Natural killer cell (primary cell): ENCODE measurements at places on chromosomes 1 and 21. TPM values are rescaled to one million over a fixed set of nuclear protein-coding genes. Genes with fewer than 3 reads are reported as not detected.

DNA sequence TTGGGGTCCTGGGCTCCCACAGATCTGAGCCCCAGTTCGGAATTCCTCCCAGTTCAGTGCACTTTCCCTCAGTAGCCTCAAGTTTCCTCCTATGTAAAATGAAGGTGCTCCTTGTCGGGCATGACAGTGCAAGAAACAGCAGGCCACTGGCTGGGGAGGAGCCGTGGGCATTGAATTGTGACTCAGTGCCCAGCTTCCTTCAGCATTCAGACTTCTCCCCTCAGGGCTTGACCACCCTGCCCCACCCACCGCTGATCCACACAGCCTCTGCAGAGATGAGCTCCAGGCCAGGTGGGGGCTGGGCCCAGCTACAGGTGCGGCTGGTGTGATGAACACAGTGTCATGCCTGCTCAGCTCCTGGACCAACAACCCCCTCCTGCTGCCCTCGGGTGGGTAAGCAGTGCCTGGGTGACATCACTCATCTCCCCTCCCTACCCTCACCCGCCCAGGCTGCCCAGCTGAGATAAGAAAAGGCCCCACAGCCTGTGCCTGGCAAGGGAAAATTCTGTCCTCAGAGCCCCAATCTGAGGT is 4.9 kb downstream of the MOB3C start:
- peaks cover 26% of the 10 kb centered on the region for H3K36me3 ChIP-seq
- no peaks in the 10 kb centered on the region for H3K27me3 ChIP-seq
- peaks cover 48% of the 10 kb centered on the region for H3K4me1 ChIP-seq
- H3K27ac ChIP-seq: no peak overlapping the region
- H3K4me3 ChIP-seq: no peak overlapping the region

The SLAMF9 gene
- not detected for total RNA-seq

- no peaks in the 10 kb centered on the region for H3K27me3 ChIP-seq
- no peak overlapping the region for H3K27ac ChIP-seq
- DNase-seq: no peak
- H3K4me1 ChIP-seq: no peaks in the 10 kb centered on the region
Observed at GRCh38 chr1:20281801-20282200, 8.9 kb upstream of the VWA5B1 start.

The SELP gene
- 2.5 TPM for total RNA-seq

- H3K4me1 ChIP-seq: peaks cover 21% of the 10 kb centered on the region
- H3K4me3 ChIP-seq: no peak overlapping the region
- no peaks in the 10 kb centered on the region for H3K36me3 ChIP-seq
- DNase-seq: no peak
Observed at GRCh38 chr21:45296638-45297037, 8.9 kb upstream of the POFUT2 start.

The OR2G6 gene
- not detected for total RNA-seq

The PLD5 gene
- not detected for total RNA-seq

DNA sequence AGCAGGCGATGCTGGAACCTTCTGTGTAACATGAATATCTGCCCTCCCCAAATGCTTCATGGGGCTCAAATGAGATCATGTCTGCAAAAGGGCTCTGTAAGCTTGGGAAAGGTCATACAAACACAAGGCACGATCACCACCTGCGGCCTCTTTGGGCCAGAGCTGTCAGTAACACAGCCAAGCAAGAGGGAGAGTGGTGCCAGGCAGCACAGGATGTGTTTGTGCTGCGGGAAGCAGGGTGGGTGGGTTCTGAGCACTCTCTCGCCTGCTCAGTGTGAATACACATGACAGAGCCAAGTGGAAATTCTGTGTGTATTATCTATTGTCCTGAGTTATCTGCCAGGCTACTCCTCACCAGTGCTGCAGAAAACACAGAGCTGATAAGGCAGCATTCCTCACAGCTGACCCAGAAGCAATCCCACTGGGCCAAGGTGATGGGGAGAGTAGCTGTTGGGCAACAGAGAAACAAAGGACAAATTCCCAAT is 101.2 kb downstream of the LAMC2 start:
- H3K27me3 ChIP-seq: no peaks in the 10 kb centered on the region
- H3K27ac ChIP-seq: no peak overlapping the region
- H3K4me3 ChIP-seq: no peak overlapping the region

The LCE3D gene
- not detected for total RNA-seq

DNA sequence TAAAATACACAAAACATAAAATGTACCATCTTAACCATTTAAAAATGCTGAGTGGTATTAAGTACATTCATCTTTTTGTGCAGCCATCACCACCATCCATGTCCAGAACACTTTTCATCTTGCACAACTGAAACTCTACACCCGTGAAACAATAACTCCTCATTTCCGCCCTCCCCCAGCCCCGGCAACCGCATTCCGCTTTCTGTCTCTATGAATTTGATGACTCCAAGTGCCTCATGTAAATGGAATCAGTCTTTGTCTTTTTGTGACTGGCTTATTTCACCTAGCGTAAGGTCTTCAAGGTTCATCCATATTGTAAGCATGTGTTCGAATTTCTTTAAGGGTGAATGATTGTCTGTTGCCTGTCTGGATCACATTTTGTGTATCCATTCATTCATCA is 37.2 kb downstream of the SCCPDH start:
- no peaks in the 10 kb centered on the region for H3K4me1 ChIP-seq
- H3K27me3 ChIP-seq: no peaks in the 10 kb centered on the region
- no peak overlapping the region for H3K4me3 ChIP-seq
- no peak overlapping the region for H3K27ac ChIP-seq
- peaks cover 12% of the 10 kb centered on the region for H3K36me3 ChIP-seq

GRCh38 chr1:201262963-201263608 is 20.2 kb upstream of the PKP1 start:
- H3K27me3 ChIP-seq: no peaks in the 10 kb centered on the region
- DNase-seq: no peak
- H3K4me3 ChIP-seq: no peak overlapping the region
- H3K36me3 ChIP-seq: no peaks in the 10 kb centered on the region
- H3K27ac ChIP-seq: no peak overlapping the region
- H3K4me1 ChIP-seq: no peaks in the 10 kb centered on the region

DNA sequence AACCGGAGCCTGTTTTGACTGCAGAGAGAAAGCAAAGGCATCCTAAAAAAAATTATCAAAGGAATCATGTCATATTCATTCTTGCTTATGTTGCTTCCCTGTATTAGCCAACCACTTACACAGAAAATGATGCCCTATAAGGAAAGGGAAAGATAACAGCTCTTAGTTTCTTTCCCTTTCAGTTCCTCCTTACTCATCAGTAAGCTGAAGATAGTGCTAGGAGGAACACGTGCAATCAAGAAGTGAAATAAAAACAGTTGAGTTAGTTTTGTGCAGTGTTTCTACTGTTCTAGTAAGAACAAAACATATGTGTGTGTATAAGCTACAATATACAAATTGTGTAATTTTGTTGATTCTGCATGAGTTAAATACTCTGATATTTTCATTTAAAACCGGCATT is 45.3 kb upstream of the MTF2 start:
- no peaks in the 10 kb centered on the region for H3K36me3 ChIP-seq
- peaks cover 8% of the 10 kb centered on the region for H3K4me1 ChIP-seq
- no peak overlapping the region for H3K4me3 ChIP-seq
- DNase-seq: no peak
- H3K27me3 ChIP-seq: no peaks in the 10 kb centered on the region

- no peaks in the 10 kb centered on the region for H3K27me3 ChIP-seq
- DNase-seq: no peak
- no peak overlapping the region for H3K27ac ChIP-seq
- H3K36me3 ChIP-seq: no peaks in the 10 kb centered on the region
- H3K4me3 ChIP-seq: no peak overlapping the region
Observed at GRCh38 chr21:15966231-15966630, 236.4 kb downstream of the USP25 start.

The ST6GALNAC3 gene
- total RNA-seq: not detected

DNA sequence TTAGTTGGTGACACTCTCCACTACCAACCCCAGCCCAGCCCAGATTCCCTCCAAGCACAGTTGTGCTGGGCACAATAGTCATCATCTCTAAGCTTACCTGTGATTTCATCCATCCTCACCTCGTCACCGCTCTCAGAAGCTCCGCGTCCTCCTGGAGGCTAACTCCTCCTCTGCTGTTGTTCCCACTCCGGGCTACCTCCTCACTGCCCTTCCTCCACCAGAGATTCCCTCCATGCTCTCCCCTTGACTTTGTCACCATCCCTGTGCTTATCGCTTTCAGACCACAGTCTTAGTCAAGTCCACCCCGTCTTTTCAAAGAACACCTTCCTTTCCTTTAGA is 47.0 kb upstream of the KIF26B start:
- H3K27me3 ChIP-seq: no peaks in the 10 kb centered on the region
- no peaks in the 10 kb centered on the region for H3K36me3 ChIP-seq
- peaks cover 4% of the 10 kb centered on the region for H3K4me1 ChIP-seq
- no peak overlapping the region for H3K4me3 ChIP-seq
- no peak overlapping the region for H3K27ac ChIP-seq
- DNase-seq: no peak

DNA sequence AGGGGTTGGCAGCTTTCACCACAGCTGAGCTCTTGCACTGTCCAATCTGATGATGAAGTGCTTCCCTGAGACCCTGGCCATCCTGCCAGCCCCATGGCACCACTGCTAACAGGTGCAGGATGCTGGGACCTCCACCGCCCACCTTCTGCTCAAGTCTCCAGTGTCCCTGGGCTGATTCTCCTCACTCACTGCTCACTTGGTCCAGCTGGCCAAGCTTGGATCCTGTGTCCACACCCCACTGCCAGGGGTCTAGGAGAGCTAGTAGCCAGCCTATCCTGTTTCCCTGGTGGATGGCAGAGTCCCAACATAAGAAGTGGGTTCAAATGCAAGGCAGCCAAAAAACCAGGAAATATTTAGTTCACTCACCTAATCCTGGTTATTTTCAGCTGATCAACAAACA is 217.2 kb upstream of the IRF2BP2 start:
- H3K36me3 ChIP-seq: no peaks in the 10 kb centered on the region
- no peak overlapping the region for H3K27ac ChIP-seq
- H3K27me3 ChIP-seq: no peaks in the 10 kb centered on the region
- DNase-seq: no peak
- H3K4me1 ChIP-seq: no peaks in the 10 kb centered on the region

DNA sequence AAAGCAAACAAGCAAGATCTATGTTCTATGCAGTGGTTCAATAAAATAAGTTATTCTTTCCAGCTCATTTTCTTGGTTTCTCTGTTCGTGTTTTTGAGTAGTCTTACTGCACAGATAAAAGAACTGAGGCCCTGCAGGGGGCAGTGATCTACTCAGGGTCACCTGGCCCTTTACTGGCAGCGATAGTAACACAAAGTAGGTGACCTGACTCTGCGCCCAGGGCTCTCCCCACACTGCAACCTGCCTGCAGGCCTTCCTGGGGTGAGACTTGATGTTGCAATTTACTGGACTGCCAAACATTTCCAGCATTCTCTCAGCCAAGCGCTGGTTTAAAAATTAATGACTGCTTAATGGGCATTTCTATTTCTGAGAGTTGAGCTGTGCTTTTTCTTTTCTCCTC is 110.3 kb downstream of the HUNK start:
- H3K4me1 ChIP-seq: no peaks in the 10 kb centered on the region
- no peak overlapping the region for H3K27ac ChIP-seq
- no peak for DNase-seq

The LPAR3 gene
- 0.48 TPM for total RNA-seq

DNA sequence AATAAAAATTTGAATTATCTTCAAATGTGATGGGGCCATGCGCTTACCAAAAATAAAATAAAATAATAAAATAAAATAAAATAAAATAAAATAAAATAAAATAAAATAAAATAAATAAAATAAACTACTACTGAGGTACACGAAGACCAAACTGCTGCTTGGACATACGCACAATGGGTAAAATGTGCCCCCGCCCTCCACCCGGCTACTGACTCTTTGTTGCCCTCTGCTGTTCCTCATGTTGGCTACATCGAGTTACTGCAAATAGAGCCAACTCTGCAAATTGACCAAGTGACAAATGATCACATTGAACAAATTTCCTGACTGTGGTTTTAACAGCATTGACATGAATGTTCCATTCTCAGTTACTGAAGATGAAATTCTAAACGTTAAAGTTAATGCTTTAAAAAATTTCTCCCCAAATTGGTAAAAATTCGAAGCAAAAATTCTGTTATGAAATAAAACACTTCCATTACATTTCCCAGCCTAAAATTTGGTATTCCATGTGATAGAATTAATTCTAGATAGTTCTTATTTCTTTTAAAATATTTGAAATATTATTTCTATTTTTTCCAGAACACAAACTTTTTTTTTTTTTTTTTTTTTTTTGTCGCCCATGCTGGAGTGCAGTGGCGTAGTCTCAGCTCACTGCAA is 18.8 kb upstream of the MAP1LC3C start:
- H3K4me3 ChIP-seq: no peak overlapping the region
- DNase-seq: no peak
- H3K36me3 ChIP-seq: no peaks in the 10 kb centered on the region
- no peaks in the 10 kb centered on the region for H3K27me3 ChIP-seq

The AXDND1 gene
- 0.78 TPM for total RNA-seq

GRCh38 chr1:68157416-68157815 is 74.9 kb downstream of the WLS start:
- no peaks in the 10 kb centered on the region for H3K4me1 ChIP-seq
- no peak overlapping the region for H3K27ac ChIP-seq
- no peak overlapping the region for H3K4me3 ChIP-seq
- DNase-seq: no peak

GRCh38 chr21:39720126-39720778 is 24.7 kb upstream of the IGSF5 start:
- no peaks in the 10 kb centered on the region for H3K36me3 ChIP-seq

The NBPF10 gene
- total RNA-seq: 4.9 TPM

DNA sequence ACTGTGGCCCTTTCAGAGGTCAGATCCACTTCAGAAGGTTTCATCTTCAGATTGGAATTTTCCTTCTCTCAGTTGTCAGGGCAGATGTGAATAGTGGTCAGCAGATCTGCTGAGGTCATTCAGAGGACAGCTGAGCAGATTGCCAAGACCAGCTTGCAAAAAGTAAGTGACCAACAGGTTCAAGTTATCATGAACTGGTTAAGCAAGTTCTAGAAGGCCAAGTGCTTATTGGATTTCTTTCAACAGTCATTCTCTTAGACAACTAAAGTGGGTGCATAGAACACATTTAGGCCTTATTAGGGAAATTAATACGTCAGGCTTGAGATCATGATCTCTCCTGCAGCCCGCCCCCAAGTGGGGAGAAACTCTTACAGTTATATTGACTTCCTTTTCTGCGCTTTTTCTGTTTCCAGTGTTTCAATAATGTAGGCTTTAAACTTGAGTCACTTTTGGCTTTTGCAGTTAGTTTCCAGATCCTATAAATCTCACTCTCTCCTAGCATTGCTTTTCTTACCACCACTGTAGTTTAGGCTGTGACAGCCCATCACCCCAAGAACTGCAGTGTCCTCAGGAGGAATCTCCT is 96.4 kb downstream of the C1orf21 start:
- H3K4me3 ChIP-seq: no peak overlapping the region
- no peaks in the 10 kb centered on the region for H3K27me3 ChIP-seq

The FABP3 gene
- not detected for total RNA-seq

DNA sequence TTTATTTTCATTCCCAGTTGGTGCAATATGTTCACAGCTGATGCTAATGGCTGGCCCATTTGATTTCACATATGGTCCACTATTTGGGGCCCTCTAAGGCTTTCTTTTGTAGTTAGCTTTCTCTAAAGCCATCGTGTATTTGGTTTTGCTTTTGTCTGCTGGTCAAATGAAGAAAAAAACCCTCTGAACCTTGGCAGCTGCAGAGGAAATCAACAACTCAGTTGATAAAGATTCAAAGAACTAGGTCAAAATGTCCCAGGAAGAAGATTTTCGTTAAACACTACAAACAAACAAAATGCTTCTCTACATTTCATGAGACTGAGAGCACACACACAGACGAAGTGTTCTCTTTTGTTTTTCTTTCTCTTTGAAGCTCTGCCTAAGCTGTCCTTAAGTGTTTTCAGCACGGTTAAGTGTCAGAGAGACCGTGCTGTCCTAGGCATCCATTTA is 655.0 kb downstream of the RWDD3 start:
- H3K4me1 ChIP-seq: no peaks in the 10 kb centered on the region
- DNase-seq: no peak
- no peak overlapping the region for H3K4me3 ChIP-seq
- H3K36me3 ChIP-seq: no peaks in the 10 kb centered on the region
- no peaks in the 10 kb centered on the region for H3K27me3 ChIP-seq
